Stimulated activated naive CD8-positive, alpha-beta T cell treated with anti-CD3 and anti-CD28 coated beads, Interleukin-15, Interleukin-2, amounts not matched to agents 100 U/mL and 50 U/mL, for 24 hours (primary cell): ENCODE measurements at places on chromosomes 2 and 18.

GRCh38 chr18:46163091-46163490 lies 58.9 kb downstream of the HAUS1 start:
- DNase-seq = no peak

- no peak for DNase-seq
These were observed 740.7 kb downstream of the DPP10 start for GRCh38 chr2:115183144-115183543.

GRCh38 chr2:41420219-41420618 lies 627.6 kb upstream of the PKDCC start:
- DNase-seq = no peak

- DNase-seq = no peak
These were observed 316.8 kb downstream of the AFF3 start for GRCh38 chr2:99825630-99826029.

- no peak for DNase-seq
These were observed 59.7 kb downstream of the XDH start for GRCh38 chr2:31354837-31355236.

- DNase-seq = no peak
These were observed 2.1 kb upstream of the TRIB2 start for GRCh38 chr2:12714391-12715221.

DNA sequence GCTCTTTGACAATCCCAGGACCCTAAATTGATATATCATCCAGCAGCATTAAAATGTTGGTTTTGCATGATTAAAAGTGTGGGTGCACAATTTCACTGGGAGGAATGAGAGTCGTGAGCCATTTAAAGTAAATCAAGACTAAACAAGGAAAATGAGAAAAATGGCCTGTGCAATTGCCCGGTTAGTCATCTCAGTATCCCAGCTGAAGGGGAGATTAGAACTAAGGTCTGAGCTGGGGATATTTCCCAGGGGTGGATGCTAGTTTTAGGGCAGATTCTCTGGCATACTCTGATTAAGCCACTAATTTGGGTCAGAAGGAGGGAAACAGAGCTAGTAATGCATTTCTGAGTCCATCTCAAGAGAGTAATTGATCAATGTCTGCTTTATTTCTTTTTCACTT lies 177.2 kb downstream of the EN1 start:
- no peak for DNase-seq

GRCh38 chr2:136055929-136056688 lies 61.8 kb downstream of the CXCR4 start:
- no peak for DNase-seq

- DNase-seq = no peak
These were observed 184.6 kb downstream of the FMNL2 start for GRCh38 chr2:152519581-152519952.

DNA sequence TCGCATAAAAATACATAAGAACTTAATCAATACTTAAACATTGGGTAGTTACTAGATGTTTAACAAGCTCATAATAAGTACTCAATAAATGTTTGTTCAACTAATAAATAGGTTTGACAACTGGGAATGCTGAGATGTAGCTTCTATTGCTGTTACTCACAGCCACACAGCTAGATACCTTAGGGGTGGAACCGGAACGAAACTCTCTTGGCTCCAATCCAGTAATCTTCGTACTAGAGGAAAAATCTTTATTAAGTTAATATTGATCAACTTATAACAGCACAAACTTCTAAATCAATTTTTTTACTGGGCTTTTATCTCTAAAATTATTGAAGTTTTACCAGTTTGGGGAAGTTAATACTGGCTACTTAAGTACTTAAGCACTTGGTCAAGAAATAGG lies 247.8 kb downstream of the PAX3 start:
- DNase-seq = no peak

DNA sequence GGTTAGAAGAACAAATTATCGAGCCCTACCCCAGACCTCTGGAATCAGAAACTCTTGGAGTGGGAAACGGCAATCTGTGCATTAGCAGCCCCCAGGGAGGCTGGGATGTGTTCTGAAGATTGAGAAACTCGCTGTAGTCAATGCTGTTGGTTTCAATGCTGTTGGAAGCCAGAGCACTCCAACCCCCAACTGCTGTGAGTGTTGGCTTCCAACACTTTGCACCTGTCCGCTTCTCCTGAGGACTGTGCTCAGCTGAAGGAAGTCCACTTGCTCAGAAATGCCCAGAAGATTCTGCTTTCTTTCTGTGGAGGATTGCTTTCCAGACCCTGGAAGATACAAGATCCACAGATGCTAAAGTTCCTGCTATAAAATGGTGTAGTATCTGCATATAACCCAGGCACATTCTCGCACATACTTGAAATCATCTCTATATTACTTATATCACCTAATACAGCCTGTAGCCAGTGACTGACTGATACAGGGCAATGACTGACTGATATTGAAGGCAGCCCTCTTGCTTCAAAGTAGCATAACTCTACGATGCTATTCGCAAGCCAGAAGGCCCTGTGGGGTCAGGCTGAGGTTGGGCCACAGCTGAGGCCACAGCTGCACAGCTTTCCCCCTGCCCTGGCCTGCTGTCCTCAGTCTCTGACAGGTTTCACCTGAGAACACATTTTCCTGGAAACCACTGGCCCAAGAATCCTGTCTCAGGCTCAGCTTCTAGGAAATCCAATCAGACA lies 757.7 kb upstream of the ID2 start:
- no peak for DNase-seq

DNA sequence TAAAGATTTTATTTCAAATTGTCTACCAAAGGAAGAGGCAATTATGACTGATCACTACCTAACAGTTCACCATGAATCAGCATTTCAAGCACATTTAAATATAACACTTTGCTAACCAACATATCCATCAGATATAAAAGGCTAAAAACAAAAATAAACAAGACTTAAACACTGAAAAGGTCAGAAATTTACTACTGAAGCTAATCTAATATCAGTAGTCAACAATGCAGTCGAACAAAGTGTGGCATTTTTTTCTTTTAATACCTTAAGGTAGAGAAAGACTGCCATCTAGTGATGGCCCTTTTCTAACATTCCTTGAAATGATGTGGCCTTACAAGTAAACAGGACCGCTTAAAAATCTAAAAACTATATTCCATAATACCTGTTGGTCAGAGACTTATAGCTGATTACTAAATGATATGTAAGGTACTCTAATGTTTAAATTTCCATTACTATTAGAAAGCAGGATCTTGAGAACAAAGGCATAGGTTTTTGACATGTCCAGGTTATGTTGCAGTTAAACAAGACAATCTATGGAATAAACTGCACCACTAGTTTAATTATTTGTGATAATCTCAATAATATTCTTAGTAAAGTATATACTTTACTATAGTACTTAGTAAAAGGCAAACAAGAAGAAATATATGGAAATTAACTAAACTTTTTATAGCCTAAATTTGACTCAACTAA lies 80.0 kb downstream of the EXOC6B start:
- DNase-seq = no peak

DNA sequence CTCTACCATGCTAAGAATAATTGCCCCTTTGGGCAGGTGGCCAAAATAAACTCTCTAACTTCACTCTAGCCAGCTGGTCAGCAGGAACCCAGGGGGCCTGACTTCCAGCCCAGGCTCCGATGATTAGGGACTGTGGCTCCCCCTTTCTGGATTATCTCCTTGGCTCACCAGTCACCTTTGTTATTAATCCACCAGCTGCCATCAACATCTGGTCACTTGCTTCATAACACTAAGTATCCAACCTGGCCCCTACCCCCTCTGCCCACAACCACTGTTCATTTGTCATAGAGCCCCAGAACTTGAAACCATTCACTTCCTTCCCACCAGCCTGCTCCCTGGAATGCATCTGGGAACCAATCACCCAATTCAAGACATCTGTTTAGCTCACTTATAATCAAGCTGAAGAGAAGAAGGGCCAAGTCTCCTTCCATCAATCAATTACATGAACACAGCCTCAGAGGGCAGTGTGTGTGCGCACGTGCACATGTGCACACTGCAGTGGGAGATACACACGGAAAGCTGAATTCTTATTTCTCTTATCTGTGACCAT lies 215.1 kb downstream of the ALK start:
- DNase-seq = no peak

GRCh38 chr2:24403168-24403831 lies 43.0 kb upstream of the ITSN2 start:
- DNase-seq = no peak

DNA sequence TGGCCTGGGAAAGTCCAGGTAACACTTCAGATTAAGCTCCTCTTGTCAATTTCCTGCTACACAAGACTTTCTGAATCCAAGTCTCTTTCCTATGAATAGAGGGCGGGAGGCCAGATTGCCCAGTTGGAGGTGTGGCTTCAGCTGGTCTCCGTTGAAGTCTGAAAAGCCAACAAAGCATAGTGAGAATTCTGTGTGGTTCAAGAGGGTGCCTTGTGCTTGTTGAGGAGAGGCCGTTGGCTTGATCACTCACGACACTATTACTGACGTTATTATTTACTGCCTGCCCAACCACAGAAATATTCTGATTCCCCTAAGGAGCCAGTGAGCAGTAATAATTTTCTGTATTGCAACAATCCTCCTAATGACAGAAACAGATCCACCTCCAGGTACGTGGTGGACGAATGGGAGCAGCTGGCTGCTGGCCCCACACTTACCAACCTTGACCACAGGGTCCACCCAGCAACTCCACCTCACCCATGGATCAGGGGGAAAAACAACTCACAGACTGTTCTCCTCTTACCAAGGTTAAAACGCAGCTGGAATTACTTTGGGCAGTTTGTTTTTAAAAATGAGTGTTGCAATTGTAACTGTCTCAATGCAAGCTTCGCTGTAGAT lies 21.9 kb downstream of the NRP2 start:
- no peak for DNase-seq

DNA sequence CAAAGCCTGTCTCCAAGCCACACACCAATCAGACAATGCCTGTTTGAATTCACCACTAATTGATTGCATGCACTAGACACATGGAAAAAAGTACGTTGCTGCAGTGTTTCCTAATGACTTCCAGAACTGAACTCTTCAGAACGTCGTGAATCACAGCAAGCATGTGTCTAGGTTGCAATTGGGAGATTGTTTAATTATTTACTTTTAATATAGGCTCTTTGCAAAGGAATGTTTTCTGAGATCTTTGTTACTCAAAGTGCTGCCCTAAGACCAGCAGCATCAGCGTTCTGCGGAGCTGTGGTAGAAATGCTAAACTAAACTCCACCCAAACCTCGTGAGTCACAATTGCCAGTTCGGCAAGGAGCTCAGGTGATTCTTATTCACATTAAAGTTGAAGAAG lies 52.7 kb upstream of the CCDC68 start:
- DNase-seq = no peak

DNA sequence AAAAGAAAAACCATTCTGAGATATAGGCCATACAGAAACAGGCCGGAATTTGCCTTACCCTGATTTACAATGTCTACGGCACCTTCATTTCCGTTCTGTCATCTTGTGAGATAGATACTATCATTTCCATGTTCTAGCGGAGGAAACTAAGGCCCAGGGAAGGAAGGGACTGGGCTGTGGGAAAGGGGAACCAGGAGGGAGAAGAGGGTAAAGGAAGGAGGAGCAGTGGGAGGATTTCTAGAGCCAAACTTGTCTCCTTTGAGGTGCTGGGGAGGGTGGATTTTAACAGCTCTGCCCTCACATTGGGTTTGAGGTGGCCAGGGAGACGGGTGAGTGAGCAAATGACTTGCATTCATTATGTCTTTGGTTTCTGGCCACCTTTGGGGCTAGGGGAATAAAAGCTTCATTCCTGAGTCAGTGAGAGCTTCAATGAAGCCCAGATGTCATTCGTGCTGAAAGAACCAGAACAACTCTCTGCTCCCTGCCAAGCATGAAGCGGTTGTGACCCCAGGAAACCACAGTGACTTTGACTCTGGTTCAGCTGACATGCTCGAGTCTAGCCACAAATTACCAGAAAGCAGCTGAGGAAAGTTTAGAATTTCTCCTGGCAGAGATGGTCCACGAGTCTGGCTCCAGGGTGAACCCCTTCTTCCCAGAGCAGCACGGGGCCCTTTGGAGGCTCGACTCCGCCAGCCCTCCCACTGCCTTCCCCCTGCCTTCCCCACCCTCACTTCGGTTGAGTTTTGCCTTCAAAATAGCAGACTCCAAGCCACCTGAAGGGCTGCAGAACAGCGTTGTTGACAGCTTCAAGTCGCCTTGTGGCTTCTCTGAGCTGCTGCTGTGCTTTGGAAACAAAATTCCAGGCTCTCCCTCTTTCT lies 3.8 kb downstream of the ACTG2 start:
- DNase-seq = peak; percentile 51
